CD8-positive, alpha-beta memory T cell (primary cell): ENCODE measurements at places on chromosomes 12 and 14. TPM values are rescaled to one million over a fixed set of nuclear protein-coding genes. Genes with fewer than 3 reads are reported as not detected.

DNA sequence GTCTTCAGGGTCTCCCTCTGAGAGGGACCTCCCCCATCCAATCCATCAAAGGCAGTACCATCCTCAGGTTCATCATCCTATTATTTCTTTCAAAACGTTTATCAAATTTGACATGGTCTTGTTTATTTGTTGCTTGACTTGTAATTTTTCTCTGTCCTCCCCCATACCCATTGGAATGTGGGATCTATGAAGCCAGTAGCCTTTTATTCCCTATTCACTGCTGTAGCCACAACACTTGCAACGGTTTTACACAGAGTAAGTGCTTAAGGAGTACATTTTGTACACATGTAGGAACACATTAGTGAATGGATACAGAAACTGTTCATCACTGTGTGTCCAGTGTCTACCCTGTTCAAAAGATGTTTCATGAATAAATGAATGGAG, 41.5 kb downstream of the IGF1 start:
- H3K36me3 ChIP-seq = no peaks in the 10 kb centered on the region
- H3K4me1 ChIP-seq = no peaks in the 10 kb centered on the region
- H3K27ac ChIP-seq = no peak overlapping the region
- no peak for DNase-seq
- H3K27me3 ChIP-seq = no peaks in the 10 kb centered on the region

- H3K4me3 ChIP-seq = no peak overlapping the region
- H3K27ac ChIP-seq = no peak overlapping the region
- no peaks in the 10 kb centered on the region for H3K4me1 ChIP-seq
- H3K27me3 ChIP-seq = no peaks in the 10 kb centered on the region
- DNase-seq = no peak
- H3K36me3 ChIP-seq = no peaks in the 10 kb centered on the region
Observed at GRCh38 chr12:121376754-121377697, 22.9 kb upstream of the RNF34 start.

GRCh38 chr14:61476754-61477410, 155.5 kb downstream of the PRKCH start:
- H3K27me3 ChIP-seq = no peaks in the 10 kb centered on the region
- peak overlapping the region; percentile 80 for H3K27ac ChIP-seq
- peaks cover 93% of the 10 kb centered on the region for H3K4me1 ChIP-seq
- peak overlapping the region; percentile 35 for H3K4me3 ChIP-seq
- peak; percentile 91 for DNase-seq
- peaks cover 9% of the 10 kb centered on the region for H3K36me3 ChIP-seq

RNASE1 gene
- not detected for polyA plus RNA-seq

HCAR3 gene
- polyA plus RNA-seq = not detected

GRCh38 chr12:109124878-109125648, 8.7 kb downstream of the ACACB start:
- H3K36me3 ChIP-seq = no peaks in the 10 kb centered on the region
- H3K4me3 ChIP-seq = no peak overlapping the region
- no peaks in the 10 kb centered on the region for H3K27me3 ChIP-seq

DNA sequence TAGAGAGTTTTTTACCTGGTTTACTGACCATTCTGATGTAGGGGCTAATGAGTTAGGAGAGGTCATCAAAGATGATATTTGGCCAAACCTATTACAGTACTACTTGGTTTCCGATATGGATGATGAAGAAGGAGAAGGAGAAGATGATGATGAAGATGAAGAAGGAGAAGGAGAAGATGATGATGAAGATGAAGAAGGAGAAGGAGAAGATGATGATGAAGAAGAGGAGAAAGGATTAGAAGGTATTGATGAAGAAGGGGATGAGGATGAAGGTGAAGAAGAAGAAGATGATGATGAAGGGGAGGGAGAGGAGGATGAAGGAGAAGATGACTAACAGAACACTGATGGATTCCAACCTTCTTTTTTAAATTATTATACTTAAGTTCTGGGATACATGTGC, 196.6 kb downstream of the TMX1 start:
- no peaks in the 10 kb centered on the region for H3K27me3 ChIP-seq
- DNase-seq = no peak
- H3K4me3 ChIP-seq = no peak overlapping the region
- H3K36me3 ChIP-seq = no peaks in the 10 kb centered on the region
- no peak overlapping the region for H3K27ac ChIP-seq

- no peak overlapping the region for H3K27ac ChIP-seq
- no peak for DNase-seq
- H3K27me3 ChIP-seq = no peaks in the 10 kb centered on the region
- H3K4me1 ChIP-seq = no peaks in the 10 kb centered on the region
- H3K36me3 ChIP-seq = no peaks in the 10 kb centered on the region
Observed at GRCh38 chr14:26596543-26597061, 1.2 kb downstream of the NOVA1 start.

GALNT8 gene
- polyA plus RNA-seq = 3.2 TPM

NUDT4 gene
- 37.1 TPM for polyA plus RNA-seq

- DNase-seq = no peak
- no peaks in the 10 kb centered on the region for H3K36me3 ChIP-seq
- no peak overlapping the region for H3K27ac ChIP-seq
- no peaks in the 10 kb centered on the region for H3K4me1 ChIP-seq
- no peaks in the 10 kb centered on the region for H3K27me3 ChIP-seq
Observed at GRCh38 chr12:63302269-63302940, 151.4 kb upstream of the AVPR1A start.

PPHLN1 gene
- polyA plus RNA-seq = 151 TPM

KCNC2 gene
- not detected for polyA plus RNA-seq

MSRB3 gene
- not detected for polyA plus RNA-seq

CFAP54 gene
- 0.08 TPM for polyA plus RNA-seq

PLEKHD1 gene
- polyA plus RNA-seq = 0.06 TPM

ACIN1 gene
- polyA plus RNA-seq = 15.1 TPM

- no peak overlapping the region for H3K4me3 ChIP-seq
- H3K27me3 ChIP-seq = no peaks in the 10 kb centered on the region
- H3K36me3 ChIP-seq = no peaks in the 10 kb centered on the region
- peaks cover 6% of the 10 kb centered on the region for H3K4me1 ChIP-seq
- no peak overlapping the region for H3K27ac ChIP-seq
Observed at GRCh38 chr12:122949405-122949804, 16.9 kb downstream of the ABCB9 start.

- peaks cover 49% of the 10 kb centered on the region for H3K4me1 ChIP-seq
- no peaks in the 10 kb centered on the region for H3K27me3 ChIP-seq
- peak overlapping the region; percentile 19 for H3K4me3 ChIP-seq
- no peak overlapping the region for H3K27ac ChIP-seq
- no peaks in the 10 kb centered on the region for H3K36me3 ChIP-seq
Observed at GRCh38 chr12:12008232-12008850, 62.4 kb upstream of the BCL2L14 start.

- DNase-seq = no peak
- H3K27ac ChIP-seq = no peak overlapping the region
- no peaks in the 10 kb centered on the region for H3K36me3 ChIP-seq
- H3K4me3 ChIP-seq = no peak overlapping the region
- no peaks in the 10 kb centered on the region for H3K27me3 ChIP-seq
- H3K4me1 ChIP-seq = no peaks in the 10 kb centered on the region
Observed at GRCh38 chr14:24066496-24067132, 4.7 kb upstream of the CPNE6 start.

- H3K36me3 ChIP-seq = no peaks in the 10 kb centered on the region
- H3K4me1 ChIP-seq = peaks cover 70% of the 10 kb centered on the region
- DNase-seq = no peak
- H3K4me3 ChIP-seq = no peak overlapping the region
- no peaks in the 10 kb centered on the region for H3K27me3 ChIP-seq
- no peak overlapping the region for H3K27ac ChIP-seq
Observed at GRCh38 chr12:47366157-47366556, 286.4 kb upstream of the AMIGO2 start.

IL26 gene
- polyA plus RNA-seq = 0.28 TPM

DNA sequence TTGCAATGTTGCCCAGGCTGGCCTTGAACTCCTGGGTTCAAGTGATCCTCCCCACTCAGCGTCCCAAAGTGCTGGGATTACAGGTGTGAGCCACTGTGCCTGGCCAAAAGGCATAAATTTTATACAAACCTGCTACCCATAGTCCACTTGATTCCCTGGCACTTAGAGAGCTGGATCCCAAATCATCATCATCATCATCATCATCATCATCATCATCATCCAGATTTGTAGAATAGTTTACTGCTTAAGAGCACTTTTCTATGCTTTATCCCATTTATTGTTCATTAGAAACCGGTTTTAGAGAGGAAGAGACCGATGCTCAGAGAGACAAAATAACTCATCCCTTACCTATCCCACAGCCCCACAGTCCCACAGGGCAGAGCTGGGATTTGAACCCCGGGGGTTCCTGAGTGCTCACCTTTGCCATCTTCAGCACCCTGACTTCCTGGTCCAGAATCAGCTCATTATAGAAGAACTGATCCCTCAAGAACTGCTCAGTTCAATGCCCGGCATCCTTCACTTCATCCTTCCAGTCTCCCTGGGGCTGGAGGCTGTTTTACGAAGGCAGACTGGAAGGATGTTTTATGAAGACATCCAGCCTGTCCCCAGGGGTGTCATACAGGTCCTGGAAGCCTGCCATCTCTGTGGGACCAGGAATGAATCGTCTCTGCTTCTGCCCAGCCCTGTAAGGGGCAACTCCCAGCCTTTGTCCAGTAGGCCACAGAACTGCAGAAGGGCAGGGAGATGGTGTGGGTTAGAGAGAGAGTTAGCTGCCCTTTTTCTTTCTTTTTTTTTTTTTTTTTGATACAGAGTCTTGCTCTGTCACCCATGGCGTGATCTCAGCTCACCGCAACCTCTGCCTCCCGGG, 20.2 kb upstream of the OASL start:
- no peak overlapping the region for H3K27ac ChIP-seq
- H3K27me3 ChIP-seq = no peaks in the 10 kb centered on the region
- DNase-seq = no peak
- H3K36me3 ChIP-seq = no peaks in the 10 kb centered on the region

DNA sequence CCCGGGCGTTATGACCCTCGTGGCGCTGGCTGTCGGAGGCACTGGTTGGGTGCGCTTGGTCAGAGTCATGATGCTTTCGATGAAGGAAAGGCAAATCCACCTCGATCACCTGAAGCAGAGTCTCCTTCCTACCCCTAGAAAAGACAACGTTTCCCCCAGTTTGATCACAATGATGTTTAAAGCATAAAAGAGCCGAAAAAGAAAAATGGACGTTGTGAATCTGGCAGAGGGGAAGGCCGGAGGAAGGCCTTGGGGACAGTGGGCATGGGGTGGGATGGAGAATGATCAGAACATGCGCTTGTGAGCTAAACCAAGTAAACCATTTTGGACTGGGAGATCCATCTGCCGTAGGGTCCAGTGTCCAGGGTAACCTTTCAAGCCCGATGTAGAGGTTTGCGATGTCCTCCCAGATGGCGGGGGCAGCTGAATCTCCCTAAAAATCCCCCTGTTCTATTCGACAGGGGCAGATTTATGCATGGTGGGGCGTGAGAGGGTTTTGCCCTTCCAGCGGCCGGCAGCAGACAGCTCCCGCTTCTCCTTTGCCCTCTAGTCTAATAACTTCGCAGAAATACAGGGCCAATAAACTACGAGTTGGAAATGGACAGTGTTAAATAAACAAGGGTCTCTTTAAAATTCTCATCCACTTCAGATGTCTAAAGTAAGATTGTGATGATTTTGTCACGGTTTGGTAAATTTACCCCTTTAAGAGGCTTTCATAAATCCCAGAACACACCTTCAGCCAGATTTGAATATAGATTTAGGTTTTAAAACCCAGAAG, 2.3 kb upstream of the OTX2 start:
- peaks cover 43% of the 10 kb centered on the region for H3K27me3 ChIP-seq
- H3K4me3 ChIP-seq = no peak overlapping the region
- no peaks in the 10 kb centered on the region for H3K4me1 ChIP-seq
- no peak overlapping the region for H3K27ac ChIP-seq
- no peaks in the 10 kb centered on the region for H3K36me3 ChIP-seq

DNA sequence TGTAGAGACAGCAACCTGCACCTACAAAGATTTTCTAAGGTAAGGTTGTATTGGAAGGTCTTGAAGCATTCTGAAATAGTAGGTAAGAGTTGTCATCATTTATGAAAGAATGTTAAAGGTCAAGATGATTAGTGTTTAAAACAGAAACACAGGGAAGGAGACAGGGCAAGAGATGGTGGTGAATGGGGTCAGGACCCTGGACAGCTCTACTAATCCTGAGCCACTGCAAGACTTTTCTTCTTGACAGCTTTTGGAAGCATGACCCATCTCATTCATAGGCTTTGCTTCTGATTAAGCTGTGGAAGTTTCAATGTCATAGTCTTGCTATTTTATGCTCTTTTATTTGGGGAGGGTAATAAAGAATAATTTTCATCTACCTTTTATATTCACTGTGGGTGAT, 75.5 kb upstream of the CAND1 start:
- H3K4me3 ChIP-seq = no peak overlapping the region
- no peaks in the 10 kb centered on the region for H3K27me3 ChIP-seq
- no peaks in the 10 kb centered on the region for H3K4me1 ChIP-seq
- H3K36me3 ChIP-seq = no peaks in the 10 kb centered on the region
- DNase-seq = peak; percentile 1

GRCh38 chr14:85752175-85752574, 222.2 kb downstream of the FLRT2 start:
- DNase-seq = no peak
- no peaks in the 10 kb centered on the region for H3K4me1 ChIP-seq
- H3K27me3 ChIP-seq = no peaks in the 10 kb centered on the region

CBLN3 gene
- not detected for polyA plus RNA-seq

DNA sequence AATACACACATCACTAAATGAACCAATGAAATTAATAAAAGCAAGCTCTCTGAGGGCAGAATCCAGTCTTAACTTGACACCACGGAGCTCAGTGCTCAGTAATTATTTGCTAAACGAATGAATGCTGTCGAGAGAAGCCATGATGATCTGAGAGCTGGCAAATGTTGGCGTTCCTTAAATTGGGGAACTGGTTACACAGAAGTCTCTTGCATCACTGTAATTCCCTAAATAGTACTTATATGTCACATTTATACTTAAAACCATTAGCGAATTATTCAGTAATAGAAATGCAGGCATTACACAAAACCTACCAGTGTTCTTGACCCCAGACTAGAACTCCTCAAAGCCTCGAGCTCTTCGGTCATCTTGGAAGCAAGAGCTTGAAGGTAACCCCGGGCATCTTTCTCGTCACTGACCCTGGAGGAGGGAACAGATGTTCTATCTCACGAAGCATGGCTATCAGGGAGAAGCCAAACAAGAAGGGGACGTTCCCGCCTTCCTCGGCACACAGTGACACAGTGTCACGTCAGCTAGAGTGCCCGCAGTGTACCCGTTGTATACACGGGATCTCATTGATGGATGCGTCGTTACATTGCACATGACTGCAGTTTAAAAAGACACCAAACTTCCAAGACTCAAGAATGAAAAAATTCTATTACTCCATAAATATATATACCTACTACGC, 43.6 kb downstream of the AMN start:
- H3K27ac ChIP-seq = no peak overlapping the region
- no peaks in the 10 kb centered on the region for H3K27me3 ChIP-seq
- no peak for DNase-seq
- H3K36me3 ChIP-seq = no peaks in the 10 kb centered on the region
- H3K4me1 ChIP-seq = no peaks in the 10 kb centered on the region
- no peak overlapping the region for H3K4me3 ChIP-seq

C12orf42 gene
- polyA plus RNA-seq = 6.8 TPM

GRCh38 chr14:59332727-59333126, 132.5 kb downstream of the GPR135 start:
- H3K4me3 ChIP-seq = no peak overlapping the region
- DNase-seq = no peak

HOMEZ gene
- 4.9 TPM for polyA plus RNA-seq

- H3K36me3 ChIP-seq = peaks cover 20% of the 10 kb centered on the region
- no peak for DNase-seq
- H3K27ac ChIP-seq = no peak overlapping the region
- no peak overlapping the region for H3K4me3 ChIP-seq
- H3K4me1 ChIP-seq = peaks cover 29% of the 10 kb centered on the region
Observed at GRCh38 chr12:6684609-6685008, 4.6 kb downstream of the ZNF384 start.

GRCh38 chr14:102883089-102883541, 39.3 kb upstream of the AMN start:
- no peaks in the 10 kb centered on the region for H3K27me3 ChIP-seq
- DNase-seq = no peak
- peaks cover 11% of the 10 kb centered on the region for H3K36me3 ChIP-seq
- H3K4me1 ChIP-seq = no peaks in the 10 kb centered on the region
- H3K4me3 ChIP-seq = no peak overlapping the region
